ENCODE measurements at places on chromosomes 12 and 14.

GRCh38 chr12:63090716-63091115, 60.3 kb downstream of the AVPR1A start:
- no peak for DNase-seq

- no peak for DNase-seq
These were observed 31.2 kb downstream of the BCL11B start for GRCh38 chr14:99240627-99241324.

- DNase-seq = no peak
These were observed 146.5 kb downstream of the SAMD4A start for GRCh38 chr14:54713379-54713778.

GRCh38 chr12:51593539-51593938, 2.5 kb downstream of the SCN8A start:
- DNase-seq = peak; percentile 59

DNA sequence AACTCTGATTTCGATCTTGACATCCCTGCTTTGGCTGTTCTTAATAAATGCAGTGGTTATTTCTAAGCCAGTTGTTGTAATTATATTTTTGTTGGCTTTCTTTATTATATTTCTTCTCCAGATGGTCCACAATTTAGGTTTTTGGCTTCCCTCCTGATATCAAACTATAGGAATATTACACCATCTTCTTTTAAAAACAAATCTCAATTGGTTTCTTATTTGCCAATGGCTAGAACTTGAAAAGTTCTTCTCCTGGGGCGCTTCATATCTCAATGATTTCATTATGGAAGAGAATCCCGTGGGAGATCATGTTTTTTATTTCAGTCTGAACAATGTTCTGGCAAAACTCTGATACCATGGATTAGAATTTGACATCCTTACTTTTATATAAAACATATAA, 292.3 kb downstream of the FLRT2 start:
- no peak for DNase-seq

GRCh38 chr12:27335364-27336281, 3.0 kb downstream of the BMAL2 start:
- DNase-seq = no peak
